ENCODE measurements at places on chromosomes 7 and 10.

GRCh38 chr7:41931263-41931646 is 228.4 kb upstream of the INHBA start:
- DNase-seq, result no peak

DNA sequence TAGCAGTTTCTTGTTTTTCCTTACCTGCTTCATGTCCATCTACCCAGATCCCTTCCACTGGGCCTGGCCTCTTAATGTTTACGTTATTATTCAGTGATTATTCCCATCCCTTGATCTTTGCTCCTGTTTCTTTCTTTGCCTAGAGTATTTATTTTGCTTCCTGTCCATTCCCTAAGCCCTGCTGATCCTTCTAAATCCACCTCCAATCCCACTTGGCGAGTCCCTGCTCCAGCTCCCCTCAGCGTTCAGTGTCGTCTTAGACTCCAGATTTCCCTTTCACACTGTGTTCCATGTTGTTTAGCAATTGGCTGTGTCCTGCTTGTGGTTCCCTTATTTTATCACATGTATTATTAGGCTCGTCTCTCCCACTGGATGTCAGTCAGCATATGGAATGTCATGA is 7.3 kb downstream of the PPP2R2D start:
- DNase-seq, result no peak

DNA sequence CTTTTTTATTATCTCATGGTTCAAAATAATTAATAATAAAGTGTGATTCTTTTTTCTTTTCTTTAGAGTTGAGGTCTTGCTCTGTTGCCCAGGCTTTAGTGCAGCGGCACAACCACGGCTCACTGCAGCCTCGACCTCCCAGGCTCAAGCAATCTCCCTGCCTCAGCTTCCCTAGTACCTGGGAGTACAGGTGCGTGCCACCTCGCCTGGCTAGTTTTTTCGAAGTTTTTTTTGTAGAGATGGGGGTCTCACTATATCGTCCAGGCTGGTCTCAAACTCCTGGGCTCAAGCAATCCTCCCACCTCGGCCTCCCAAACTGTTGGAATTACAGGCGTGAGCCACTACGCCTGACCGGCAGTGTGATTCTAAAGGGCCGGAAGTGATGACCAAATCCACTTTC is 28.0 kb upstream of the MSRB2 start:
- no peak for DNase-seq

GRCh38 chr10:133388236-133388972 is 5.6 kb upstream of the MTG1 start:
- DNase-seq, result no peak

DNA sequence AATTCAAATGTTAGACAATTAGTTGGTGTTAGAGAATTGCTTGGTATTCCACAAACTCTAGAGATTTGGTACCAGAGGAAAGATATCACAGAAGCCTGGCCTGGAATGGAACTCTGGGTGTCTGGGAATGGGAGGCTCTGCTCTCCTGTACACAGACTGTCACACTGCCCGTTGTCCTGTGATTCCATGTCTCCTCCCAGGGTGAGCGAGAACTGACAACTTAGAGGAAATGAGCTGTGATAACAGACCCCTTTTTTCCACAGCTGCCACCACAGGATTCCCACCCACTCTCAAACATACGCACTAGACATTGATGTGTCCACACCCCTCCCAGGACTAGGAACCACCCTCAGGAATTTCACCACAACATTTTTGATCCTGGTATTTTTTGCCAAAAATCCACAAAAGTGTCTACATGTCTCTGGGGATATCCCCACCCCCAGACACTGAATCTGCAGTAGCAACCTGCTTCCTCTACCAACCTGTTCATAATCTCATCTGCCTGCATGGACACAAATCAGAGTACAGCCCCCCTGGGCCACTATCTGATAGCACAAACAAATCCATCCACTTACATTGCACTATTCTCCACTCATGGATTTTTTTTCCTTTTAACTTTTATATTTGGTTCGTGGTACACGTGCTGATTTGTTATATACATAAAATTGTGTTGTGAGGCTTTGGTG is 4.7 kb downstream of the ZNF273 start:
- DNase-seq, result no peak

DNA sequence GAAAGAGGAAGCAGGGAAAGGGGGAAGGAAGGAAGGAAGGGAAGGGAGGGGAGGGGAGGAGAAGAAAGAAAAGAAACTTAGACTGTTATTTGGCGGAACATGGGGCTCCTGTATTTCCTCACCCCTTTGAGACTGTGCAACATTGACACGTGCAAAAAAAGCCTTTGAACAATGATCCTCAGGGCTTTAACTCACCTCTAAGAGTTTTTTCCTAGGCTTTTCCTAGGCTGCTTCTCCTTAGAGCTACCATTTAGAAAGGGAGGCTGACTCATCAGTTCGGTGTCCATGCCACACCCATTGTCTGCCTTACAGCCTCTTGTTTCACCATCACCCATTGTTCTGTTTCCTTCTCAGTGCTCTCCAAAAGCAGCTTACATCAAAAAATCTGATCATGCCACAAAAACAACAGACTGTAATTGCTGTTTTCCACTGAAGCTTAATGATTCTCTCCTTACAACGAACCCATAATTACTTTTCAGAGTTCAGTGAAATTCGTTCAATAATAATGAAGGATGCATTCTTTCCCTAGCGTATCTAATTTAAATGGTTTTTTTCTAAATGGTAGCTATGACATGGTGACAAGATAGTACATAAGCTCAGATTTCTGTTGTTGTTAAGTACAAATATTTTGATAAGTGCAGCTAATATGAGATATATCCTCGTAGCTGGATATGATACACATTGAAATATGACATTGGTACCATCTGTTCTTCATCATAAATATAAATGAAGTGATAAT is 90.8 kb downstream of the PRLHR start:
- DNase-seq, result no peak
